Natural killer cell (primary cell): ENCODE measurements at places on chromosomes 13 and 19. TPM values are rescaled to one million over a fixed set of nuclear protein-coding genes. Genes with fewer than 3 reads are reported as not detected.

The BEST2 gene
- total RNA-seq = not detected

The CEACAM16 gene
- total RNA-seq = not detected

DNA sequence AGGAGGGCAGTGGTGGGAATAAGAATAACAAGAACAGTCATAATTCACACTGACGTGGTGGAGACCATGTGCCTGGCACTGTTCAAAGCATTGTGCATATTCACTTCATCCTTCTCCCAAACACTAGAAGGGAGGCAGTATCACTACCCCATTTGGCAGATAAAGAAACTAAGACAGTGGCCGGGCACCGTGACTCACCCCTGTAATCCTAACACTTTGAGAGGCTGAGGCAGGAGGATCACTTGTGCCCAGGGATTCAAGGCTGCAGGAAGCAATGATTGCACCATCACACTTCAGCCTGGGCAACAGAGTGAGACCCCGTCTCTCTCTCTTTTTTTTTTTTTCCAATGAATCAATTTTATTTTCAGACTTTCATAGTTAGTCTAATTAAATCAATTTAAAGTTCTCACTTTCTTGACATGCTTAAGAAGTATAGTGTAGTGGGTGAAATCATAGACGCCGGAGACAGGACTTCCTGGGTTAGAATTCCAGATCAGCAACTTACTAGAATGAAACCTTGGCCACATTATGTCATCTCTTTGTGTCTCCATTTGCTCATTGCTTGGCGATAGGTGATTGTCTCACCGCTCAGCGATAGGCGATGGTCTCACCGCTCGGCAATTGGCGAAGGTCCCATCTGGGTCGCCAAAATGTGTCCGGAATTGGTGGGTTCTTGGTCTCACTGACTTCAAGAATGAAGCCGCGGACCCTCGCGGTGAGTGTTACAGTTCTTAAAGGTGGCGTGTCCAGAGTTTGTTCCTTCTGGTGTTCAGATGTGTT lies 5.3 kb upstream of the ATG4D start:
- no peaks in the 10 kb centered on the region for H3K27me3 ChIP-seq
- H3K4me3 ChIP-seq = no peak overlapping the region
- no peak for DNase-seq

DNA sequence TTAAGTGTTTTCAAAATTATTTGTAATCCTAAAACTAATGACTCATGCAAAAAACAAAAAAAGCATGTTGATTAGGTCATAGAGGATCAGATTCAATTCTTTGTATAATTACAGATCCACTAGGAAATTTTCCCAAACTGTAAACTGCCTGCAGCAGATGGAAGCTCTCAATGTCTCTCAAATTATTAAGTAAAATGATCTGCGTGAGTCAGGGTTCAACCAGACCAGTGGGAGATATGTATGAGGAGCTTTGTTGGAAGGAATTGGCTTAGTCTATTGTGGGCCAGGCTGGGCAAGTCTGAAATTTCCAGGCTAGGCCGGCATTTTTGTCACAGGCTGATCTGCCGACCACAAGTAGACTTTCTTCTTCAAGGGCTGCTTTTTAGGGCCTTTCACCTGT lies 14.4 kb upstream of the SACS start:
- no peaks in the 10 kb centered on the region for H3K36me3 ChIP-seq
- H3K27ac ChIP-seq = no peak overlapping the region
- H3K27me3 ChIP-seq = no peaks in the 10 kb centered on the region
- no peak for DNase-seq
- H3K4me3 ChIP-seq = no peak overlapping the region
- no peaks in the 10 kb centered on the region for H3K4me1 ChIP-seq

- no peak for DNase-seq
- H3K36me3 ChIP-seq = no peaks in the 10 kb centered on the region
- H3K4me3 ChIP-seq = no peak overlapping the region
Measured at GRCh38 chr13:38535261-38535660, 151.6 kb upstream of the FREM2 start.
